ENCODE measurements at places on chromosomes 12 and 14.

DNA sequence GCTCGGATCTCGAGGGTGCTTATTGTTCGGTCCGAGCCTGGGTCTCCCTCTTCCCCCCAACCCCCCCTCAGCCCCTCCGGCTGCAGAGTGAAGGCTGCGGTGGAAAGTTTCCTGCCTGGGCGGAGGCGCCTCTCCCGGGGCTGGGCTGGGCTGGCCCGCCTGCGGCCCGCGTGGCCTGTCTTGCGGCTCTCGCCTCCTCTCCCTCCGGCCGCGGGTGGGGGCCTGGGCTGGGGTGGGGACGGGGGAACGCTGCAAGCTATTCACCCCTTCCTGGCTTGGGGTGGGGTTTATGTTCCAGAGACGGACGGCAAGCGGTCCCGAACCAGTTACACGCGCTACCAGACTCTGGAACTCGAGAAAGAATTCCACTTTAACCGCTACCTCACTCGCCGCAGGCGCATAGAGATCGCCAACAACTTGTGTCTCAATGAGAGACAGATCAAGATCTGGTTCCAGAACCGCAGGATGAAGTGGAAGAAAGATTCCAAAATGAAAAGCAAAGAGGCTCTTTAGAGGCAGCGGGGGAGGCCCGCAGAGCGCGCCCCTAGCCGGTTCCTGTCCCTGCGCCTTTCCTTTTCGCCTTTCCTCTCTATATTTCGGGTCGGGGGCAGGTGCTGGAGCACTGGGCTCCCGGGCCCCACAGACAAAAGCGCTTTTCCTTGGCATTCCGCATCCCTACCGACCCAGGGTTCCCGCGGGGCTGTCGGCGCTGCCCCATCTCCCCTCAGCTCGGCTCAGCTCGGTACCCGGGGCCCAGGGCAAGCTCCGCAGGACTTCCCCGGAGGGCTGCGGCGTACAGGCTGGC is 1.3 kb downstream of the HOXC5 start:
- no peak for DNase-seq

DNA sequence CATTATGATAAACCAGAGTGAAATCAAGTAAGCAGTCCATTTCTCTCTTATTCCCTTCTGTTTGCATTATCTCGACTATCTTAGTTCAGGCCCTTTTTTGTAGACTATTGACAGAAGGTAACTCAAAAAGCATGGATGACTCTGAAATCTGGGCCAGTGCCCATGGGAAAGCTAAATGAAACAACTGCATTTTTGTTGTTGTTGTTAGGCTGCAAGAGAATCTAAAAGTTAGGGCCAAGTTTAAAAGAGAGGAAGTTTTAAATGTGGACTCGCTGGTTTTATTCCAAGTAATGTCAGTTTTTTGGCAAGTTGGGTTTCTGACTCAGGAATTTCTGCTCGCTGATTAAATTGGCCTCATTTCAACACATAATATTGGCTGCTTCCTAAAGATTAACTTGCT is 201.1 kb downstream of the PIK3C2G start:
- DNase-seq = no peak

GRCh38 chr14:91273885-91274273 is 29.4 kb upstream of the GPR68 start:
- DNase-seq = no peak

- peak; percentile 75 for DNase-seq
Observed at GRCh38 chr14:69354383-69355153, 43.5 kb downstream of the ERH start.

DNA sequence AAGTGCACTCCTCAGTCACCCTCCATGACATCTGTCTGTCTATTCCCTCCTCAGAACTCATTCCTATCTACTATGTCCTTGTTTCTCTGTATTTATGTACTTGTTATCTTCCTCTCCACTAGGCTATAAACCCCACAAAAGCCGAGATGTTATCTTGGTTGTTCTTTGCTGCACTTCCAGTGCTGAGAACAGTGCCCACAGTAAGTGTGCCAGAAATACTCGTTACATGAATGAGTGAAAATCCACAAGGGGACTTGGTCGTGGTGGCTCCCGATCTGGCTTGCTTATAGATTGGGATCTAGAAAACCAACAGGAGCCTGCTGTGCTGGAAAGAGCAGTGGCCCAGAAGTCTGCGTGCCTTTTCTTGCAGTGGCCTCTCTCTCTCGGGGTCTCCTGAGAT is 111.9 kb upstream of the PRMT8 start:
- no peak for DNase-seq

GRCh38 chr12:121947981-121948380 is 29.6 kb downstream of the CFAP251 start:
- DNase-seq = no peak

DNA sequence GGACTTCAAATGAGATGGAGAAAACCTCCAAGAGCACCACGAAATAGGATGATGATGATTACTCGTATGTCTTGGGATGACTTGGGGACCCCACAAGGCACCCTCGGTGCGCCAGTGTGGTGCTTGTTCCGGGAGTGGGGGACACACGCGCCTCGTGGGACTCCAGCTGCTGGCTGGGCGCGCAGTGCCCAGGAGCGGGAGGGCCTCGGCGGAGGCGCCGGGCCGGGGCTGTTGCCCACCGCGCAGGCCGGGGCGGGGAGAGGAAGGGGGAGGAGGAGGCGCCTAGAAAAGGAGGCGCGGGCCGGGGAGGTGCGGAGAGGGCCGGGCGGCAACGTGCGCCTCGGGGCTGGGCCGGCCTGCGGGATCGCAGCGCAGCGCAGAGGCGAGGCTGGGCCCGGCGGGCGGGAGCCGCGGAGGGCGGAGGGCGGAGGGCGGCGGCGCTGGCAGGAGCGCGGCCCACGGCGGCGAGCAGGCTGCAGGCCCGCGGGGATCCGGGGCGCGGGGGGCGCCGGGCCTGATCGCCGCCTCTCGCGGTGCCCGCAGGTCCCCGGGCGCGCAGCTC is at the start of gene RFLNA:
TSS of gene RFLNA (plus strand) at position 314 of the 562 bp plus-strand sequence. CDS start 337 bp downstream, outside the sequence.
- DNase-seq = no peak

- no peak for DNase-seq
Observed at GRCh38 chr14:63647696-63648410, 6.2 kb upstream of the WDR89 start.

DNA sequence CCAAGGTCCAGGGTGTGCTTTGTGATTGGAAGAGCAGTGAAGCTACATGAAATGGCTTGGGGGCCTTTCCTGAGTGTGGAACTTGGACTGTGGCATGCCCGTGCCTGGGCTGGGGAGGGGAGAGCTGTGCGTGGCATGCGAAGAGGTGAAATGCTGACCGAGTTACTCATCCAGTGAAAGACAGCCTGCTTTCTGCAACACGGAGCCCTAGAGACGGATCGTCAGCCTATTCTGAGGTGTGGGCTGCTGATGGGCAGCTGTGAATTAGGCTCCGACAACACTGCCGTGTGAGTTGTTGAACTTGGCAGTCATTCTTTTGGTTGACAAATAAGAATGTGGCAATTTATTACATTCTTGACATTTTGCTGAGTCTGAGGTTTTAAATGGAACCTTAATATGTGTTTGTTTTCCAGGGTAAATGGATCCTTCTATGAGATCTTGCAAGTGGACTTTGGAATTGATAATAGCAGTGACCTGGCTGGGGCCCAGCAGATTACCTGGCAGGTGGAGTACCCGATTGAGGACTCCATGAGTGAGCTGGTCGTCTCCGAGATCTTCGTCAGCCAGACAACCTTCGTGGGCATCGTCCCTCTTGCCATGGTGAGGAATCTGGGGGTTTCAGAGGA is 453.9 kb downstream of the AACS start:
- DNase-seq = no peak

Measured in CD4-positive, alpha-beta T cell treated with Interleukin-21 for 1 hour (primary cell).